ENCODE measurements at places on chromosomes 11 and 22.

- DNase-seq: no peak
Measured at GRCh38 chr22:38401336-38402084, 53.5 kb downstream of the KCNJ4 start.

DNA sequence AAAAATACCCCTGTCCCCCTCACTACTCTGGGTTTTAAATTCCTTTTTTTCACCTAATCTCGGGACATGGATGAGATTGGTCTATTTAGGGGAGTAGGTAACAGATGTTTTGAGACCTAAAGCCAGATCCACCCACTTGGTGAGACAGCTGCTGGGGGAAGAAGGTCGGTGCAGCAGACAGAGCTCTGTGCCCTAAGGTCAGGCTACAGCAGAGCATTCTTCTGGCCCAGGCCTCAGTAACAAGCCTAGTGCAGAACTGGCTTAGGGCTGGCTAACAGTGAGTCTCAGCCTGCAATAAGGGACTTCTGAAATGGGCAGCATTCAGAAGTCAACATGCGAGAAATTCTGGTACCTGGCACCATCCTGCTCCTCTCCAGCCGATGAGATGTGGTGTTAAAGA is 444.9 kb upstream of the KIRREL3 start:
- no peak for DNase-seq

GRCh38 chr11:117715801-117716200 is 81.2 kb downstream of the DSCAML1 start:
- no peak for DNase-seq

GRCh38 chr11:40290171-40290631 is 1169.3 kb downstream of the LRRC4C start:
- no peak for DNase-seq

- DNase-seq: no peak
Measured at GRCh38 chr11:40204228-40204627, 1255.2 kb downstream of the LRRC4C start.

DNA sequence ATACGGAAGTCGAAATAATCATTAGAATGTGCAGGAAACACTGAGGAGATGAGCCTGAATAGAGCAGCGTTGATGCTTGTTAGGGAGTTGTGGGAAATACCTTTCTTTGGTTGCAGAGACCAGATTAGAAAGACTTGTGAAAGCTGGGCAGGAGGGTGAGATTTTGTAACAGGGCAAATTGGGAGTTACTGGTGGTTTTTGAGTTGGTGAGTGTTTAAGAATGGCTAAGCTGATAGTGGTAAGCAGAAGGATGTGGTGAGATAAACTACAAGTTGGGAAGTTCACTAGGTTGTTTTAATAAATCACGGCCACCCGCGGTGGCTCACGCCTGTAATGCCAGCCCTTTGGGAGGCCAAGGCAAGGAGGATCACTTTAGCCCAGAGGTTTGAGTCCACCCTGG is 34.4 kb downstream of the MCAM start:
- no peak for DNase-seq

DNA sequence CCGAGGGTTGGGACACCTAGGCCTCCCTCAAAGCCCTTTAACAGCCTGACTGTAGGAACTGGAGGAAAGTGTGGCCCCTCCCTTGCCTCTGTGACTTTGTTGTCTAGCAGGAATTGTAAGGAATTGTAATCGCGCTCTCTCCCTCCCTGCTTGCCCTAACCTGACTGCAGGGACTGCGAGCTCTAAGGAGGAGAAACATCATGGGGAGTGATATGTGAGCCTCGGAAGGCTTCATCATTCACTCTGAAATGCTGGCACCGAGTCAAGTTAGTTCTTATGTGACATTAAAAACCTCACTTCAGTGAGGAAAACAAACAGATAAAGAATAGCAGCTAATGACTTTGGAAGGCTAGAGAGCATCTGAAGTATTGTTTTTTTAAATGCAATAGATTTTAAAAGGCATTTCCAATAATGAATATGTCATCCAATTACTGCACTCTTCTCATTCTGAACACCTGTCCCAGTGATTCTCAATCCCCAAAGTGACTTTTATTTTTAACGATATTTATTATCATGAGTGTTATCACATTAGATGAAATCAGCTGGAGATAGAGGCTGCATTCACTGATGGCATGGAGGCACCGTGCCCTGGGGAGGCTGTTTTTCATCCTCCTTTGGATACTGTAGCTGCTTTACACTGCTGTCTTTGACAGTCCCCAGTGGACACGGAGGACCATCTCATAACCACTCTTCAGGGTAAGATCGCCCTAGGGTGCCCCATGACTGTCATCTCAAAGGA is 58.5 kb upstream of the NTM start:
- DNase-seq: no peak

DNA sequence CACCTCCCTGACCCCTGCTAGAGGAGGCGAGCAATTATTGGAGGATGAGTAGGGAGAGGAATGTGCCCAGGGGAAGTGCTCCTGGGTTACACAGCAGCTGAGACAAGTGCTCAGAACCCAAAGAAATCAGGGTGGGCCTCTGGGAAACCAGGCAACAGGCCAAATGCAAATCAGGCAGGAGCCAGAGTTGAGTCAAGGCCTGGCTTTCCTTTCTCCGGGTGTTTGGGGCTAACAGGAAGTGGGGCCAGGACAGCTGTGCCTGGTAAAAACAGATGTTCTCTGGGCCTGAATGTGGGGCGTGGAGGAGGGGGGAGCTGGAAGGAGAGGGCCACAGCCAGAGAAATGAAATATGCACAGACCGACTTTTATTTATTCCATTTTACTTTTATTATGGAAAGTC is 22.0 kb downstream of the MFNG start:
- no peak for DNase-seq

GRCh38 chr11:30479899-30480298 is 106.3 kb downstream of the MPPED2 start:
- no peak for DNase-seq

GRCh38 chr11:111531136-111531535 is 9.4 kb upstream of the LAYN start:
- no peak for DNase-seq

DNA sequence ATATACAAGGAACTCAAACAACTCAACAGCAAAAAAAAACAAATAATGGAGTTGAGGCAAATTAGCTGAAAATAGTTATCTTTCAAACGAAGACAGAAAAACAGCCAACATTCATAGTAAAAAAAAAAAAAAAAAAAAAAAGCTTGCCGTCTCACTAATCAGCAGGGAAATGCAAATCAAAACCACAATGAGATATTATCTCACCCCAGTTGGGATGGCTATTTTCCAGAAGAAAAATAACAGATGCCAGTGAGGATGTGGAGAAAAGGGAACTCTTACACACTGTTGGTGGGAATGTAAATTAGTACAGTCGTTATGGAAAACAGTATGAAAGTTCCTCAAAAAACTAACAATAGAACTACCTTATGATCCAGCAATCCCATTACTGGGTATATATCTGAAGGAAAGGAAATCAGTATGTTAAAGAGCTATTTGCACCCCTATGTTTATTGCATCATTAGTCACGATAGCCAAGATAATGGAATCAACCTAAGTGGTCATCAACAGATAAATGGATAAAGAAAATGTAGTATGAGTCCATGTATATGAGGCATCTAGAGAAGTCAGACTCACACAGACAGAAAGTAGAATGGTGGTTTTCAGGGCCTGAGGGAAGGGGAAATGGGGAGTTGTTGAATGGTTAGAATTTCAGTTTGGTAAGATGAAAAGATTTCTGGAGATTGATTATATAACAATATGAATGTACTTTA is 56.0 kb downstream of the USP35 start:
- no peak for DNase-seq

- no peak for DNase-seq
Measured at GRCh38 chr11:70367071-70367470, 31.3 kb upstream of the CTTN start.

DNA sequence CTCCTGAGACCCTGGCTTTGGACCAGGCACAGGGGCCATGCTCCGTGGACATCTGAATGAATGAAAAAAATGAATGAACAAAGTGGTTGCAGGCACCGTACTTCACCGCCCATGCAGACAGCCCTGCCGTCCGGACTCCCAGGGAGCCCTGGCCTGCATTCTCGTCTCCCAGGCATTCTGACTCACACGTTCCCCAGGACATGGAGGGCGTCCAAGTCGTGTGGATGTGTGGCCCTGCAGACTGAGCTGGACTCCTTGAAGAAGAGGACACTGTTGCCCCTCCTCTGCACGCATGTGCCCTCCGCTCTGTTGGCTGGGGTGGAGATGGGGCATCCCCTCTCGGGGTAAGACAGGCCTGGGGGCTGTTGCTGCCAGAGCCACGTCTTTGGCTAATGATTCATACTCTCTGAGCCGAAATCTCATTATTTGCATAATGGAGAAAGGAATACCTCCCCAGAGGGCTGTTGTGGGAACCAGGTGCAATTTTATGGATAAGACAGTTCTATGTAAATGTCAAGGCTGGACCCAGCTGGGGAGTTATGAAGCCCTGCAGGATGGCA is 49.7 kb downstream of the RTL6 start:
- no peak for DNase-seq

GRCh38 chr22:46367707-46368191 is 32.2 kb downstream of the TRMU start:
- DNase-seq: no peak

DNA sequence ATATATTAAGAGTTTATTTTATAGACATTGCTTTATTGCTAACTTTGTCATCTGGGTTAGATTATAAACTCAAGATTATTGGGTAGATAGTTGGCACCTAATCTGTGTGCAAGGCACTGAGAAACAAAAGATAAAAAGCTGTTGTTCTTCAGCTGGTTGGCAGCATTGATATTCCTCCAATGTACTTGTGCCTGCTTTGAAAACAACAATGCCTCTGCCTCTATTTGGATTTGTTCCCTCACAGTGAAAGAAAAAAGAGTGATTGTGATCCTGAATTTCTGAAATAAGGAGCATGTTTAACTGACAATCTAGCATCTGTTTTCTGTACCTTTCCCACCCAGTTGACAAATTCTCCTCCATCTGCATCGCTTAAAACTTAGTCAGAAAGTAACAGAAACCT is 98.3 kb downstream of the TYR start:
- no peak for DNase-seq

DNA sequence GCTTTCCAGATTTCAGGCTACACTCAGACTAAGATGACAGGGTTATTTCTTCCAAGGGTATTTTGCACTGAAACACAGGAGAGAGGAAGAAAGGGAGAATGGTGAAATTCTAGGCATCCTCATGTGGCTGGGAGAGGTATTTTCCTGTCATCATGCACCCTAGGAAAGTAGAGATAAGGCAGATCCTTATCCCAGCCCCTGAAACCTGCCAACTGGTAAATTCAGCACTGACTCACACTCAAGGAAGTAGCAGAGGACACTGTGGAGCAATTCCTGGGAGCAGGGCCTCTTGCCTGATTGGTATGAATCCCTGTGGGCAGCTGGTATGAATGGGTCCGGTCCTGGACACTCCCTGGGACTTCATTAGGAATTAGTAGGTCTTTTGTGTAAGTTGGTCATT is 37.6 kb upstream of the SLC5A1 start:
- DNase-seq: no peak

DNA sequence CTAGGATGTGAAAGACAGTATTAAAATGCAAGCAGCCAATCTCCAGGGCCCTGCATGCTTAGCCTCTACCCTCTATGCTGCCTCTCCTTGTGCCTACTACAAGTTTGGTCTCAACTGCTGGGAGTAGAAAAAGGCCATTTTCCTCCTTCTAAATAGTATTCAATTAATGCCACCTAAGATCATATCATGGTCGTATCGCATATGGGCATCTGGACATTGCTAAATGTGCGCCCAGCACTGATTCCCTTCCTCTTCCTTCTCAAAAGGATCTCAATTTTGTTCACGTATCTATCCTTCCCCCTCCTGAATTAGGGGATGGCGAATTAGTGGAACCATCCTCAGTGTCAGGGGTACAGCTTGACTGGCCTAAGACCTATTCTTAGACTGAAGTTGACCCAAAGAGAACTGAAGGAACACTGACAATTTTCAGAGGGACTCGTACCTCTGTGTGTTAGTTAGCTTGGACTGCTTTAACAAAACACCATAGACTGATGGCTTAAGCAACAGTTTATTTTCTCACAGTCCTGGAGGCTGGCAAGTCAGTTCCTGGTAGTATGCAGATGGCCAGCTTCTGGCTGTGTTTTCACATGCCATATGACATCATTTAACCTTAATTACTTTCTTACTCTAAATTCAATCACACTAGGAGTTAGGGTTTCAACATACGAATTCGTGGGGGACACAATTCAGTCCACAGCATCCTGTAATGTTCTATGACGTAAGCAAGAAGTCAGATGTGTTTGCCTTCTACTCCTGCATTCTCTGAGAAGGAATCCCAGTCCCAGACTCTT is 8.5 kb upstream of the NUP50 start:
- DNase-seq: no peak

DNA sequence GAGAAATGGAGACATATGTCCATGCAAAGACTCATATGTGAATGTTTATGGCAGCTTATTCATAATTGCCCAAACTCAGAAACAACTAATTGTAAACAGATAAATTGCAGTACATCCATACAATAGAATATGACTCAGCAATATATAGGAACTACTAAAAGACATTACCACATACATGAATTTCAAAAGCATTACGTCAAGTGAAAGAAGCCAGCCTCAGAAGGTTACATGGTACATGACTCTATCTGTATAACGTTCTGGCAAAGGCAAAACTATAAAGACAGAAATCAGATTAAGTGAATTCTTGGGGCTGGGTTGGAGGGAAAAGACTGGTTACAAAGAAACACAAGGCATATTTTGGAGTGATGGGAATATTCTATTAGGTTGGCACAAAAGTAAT is 7.2 kb downstream of the KCTD21 start:
- no peak for DNase-seq

GRCh38 chr11:67664213-67664585 is 10.2 kb downstream of the ALDH3B2 start:
- DNase-seq: no peak

DNA sequence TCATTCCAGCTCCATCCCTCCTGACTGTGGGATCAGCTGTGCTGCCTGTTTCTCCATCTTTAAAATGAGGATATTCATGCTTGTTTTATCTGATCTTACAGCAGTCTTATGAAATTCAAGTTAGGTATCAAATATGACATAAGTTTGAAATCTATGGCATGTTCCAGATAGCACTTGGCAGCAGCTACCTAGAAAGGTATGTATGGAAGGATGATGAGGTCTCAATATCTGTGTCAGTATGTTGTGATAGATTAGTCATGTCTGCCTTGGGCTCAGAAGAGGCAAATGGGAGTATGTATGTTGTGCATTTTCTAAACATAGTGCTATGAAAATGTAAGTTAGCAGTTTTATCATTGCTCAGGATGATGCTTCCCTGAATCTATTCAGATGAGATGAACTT is 122.1 kb downstream of the NAV2 start:
- DNase-seq: no peak
